ENCODE measurements at places on chromosomes 12 and 14. TPM values are rescaled to one million over a fixed set of nuclear protein-coding genes. Genes with fewer than 3 reads are reported as not detected.

- no peak for DNase-seq
Observed at GRCh38 chr12:116524964-116525379, 34.2 kb upstream of the MAP1LC3B2 start.

- no peak for DNase-seq
Observed at GRCh38 chr12:127648321-127648720, 618.6 kb upstream of the TMEM132C start.

- DNase-seq: no peak
Observed at GRCh38 chr14:53884601-53885000, 72.0 kb downstream of the BMP4 start.

RGS6 gene
- total RNA-seq: 43.5 TPM

- no peak for DNase-seq
Observed at GRCh38 chr12:110577864-110578693, 5.0 kb downstream of the PPTC7 start.

ANG gene
- total RNA-seq: 39.4 TPM

BCL2L14 gene
- not detected for total RNA-seq

DNA sequence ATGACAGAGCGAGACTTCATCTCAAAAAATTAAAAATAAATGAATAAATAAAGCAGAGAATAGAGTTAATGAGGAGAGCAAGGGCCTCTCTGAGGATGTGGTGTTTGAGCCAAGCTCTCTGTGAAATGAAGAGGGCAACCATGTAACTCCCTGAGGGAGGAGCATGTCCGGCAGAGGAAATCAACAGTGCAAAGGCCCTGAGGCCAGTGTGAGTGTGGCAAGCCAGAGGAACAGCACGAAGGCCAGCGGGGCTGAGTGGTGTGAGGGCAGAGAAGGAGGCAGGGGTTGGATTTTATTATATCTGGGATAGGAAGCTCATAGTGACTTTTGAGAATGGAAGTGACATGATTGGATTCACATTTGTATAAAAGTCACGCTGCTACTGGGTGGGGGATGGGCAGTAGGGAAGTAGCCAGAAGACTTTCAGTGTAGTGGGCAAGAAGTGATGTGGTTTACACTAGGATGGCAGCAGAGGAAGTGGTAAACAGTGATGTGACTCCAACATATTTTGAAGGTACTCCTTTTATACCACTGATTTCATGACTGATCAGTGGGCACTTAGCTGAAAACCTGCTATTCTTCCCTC, 10.3 kb upstream of the LRP1-AS start:
- peak; percentile 49 for DNase-seq

ATF7IP gene
- total RNA-seq: 35.5 TPM

CDCA4 gene
- 5.7 TPM for total RNA-seq

B4GALNT3 gene
- total RNA-seq: 9.6 TPM

GLT1D1 gene
- not detected for total RNA-seq

- DNase-seq: no peak
Observed at GRCh38 chr14:61398221-61398620, 76.8 kb downstream of the PRKCH start.

TROAP gene
- total RNA-seq: not detected

GRCh38 chr14:54480830-54481562, 7.8 kb downstream of the GMFB start:
- no peak for DNase-seq

PLA2G1B gene
- not detected for total RNA-seq

DNA sequence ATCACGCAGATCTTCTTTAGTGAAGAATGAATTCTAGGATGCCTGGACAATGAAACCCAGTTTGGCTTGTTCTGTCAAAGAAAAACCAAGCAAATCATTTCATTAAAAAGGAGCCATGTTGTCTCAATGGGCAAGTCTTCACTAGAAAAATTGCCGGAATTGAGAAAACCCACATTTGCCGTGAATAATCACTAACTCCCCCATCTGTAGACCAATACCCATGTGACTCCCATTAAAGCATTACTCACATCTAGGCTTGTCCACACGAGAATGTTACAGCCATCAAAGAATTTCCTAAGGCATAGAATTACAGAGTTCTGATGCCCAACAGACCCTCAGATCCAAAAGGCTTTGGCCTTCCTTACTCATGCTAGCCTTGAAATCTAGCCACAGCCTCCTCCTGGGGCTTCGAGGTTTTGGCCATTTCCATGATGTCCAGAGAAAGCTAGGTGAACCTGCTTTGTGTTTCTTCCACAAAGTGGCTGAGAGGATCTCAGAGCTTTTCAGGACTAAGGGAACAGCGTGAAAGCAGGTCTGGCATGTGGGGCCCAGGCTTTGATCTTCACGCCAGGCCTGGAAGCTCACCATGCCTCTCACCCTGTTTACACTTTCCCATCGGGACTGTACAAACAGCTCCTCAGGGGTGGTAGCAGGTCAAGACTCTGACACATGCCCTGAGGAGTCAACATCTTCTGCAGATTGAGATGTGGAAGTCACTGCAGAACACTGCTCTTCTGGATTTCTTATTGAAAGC, 12.1 kb downstream of the SLC7A8 start:
- no peak for DNase-seq

DNA sequence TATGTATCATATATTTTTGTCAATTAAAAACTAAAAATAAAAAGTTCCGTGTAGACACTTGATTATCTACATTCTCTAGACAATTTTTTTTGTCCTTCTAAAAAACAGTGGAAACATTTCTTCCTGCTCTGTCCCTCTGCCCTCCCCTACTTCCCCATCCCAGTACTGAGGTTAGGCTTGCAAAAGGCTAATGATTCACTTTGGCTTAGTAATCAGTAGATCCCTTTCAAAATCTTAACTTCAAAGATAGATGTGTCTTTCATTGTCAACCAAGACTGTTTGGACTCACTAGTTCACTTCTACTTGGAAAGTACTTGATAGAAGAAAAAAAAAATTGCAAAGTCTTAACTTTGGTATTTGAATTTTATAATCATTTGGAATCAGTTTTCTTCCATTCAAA, 3.8 kb downstream of the SETD3 start:
- DNase-seq: no peak

GRCh38 chr14:72907886-72908285, 14.0 kb upstream of the DPF3 start:
- no peak for DNase-seq

- no peak for DNase-seq
Observed at GRCh38 chr12:48981757-48982157, 3.6 kb downstream of the WNT1 start.

DNA sequence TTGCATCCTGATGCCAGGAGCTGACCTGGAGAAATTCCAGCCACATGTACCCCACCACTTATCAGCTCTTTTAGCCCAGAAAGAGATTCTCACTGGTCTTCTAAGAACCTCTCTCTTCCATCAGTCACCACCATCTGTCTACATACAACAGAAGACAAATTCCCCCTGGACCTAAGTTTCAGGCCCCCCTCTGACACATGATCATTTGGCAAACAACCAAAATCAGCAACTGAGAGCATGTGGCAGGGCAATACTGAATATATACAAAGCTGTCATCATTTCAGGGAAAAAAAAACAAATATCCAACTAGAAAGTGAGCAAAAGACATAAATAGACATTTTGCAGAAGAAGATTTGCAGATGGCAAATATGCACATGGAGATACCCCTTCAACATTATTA, 180.2 kb downstream of the FOXN3 start:
- no peak for DNase-seq

IL31 gene
- total RNA-seq: not detected

GPR132 gene
- 6.7 TPM for total RNA-seq

CISTR gene
- not detected for total RNA-seq

DNA sequence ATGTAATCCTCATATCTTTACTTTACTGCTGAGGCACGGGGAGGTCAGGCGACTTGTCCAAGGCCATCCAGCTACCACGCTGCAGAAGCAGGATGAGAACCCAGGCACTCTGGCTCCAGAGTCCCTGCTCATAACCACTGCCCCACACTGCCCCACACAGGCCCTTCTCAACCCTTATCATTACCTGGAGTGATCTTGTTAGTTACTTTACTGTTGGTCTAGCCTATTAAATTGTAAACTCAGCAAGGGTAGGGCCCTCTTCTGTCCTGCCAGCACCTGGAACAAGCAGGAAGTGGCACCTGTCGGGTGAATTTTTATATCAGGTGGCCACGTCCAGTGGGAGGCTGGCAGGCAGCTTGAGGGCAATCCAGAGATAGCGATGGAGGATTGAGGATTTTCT, 12.2 kb downstream of the FAIM2 start:
- no peak for DNase-seq

- DNase-seq: no peak
Observed at GRCh38 chr12:46832130-46832704, 6.4 kb upstream of the SLC38A4 start.

REC8 gene
- total RNA-seq: 11.6 TPM

- no peak for DNase-seq
Observed at GRCh38 chr12:102812344-102812743, 104.7 kb downstream of the PAH start.

GRCh38 chr12:71840231-71840847, 780 bp downstream of the TBC1D15 start:
- DNase-seq: peak; percentile 11

TOMM20L gene
- total RNA-seq: not detected

KRT8 gene
- total RNA-seq: 19.7 TPM

CFAP73 gene
- total RNA-seq: not detected

DNA sequence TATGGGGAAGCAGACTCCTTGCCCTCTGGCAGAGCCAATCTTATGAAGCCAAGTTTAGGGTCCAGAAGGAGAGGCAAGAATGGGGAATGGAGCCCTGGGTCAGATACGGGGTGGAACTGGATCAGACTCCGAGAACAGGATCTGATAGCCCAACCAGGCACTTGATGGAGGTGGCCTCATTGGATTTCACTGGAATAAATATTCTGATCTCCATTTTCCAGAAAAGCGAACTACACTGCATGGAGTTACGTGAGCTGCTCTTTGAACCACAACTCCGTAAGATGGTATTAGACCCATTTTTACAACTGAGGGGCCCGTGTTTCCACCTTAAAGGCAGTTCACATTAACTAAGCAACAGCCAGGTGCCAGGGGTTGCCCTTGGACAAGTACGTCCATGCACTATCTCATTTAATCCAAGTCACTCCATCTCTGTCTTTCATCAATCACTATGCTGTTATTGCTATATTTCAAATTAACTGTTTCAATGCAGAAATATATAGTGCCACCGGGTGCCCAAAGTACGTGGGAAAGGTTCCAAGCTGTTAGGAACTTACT, 155.2 kb downstream of the BCL11B start:
- no peak for DNase-seq
